ENCODE measurements at places on chromosomes 1 and 21.
A peak's percentile ranks its signal among the peaks of the same experiment; 100 is the strongest.

DNA sequence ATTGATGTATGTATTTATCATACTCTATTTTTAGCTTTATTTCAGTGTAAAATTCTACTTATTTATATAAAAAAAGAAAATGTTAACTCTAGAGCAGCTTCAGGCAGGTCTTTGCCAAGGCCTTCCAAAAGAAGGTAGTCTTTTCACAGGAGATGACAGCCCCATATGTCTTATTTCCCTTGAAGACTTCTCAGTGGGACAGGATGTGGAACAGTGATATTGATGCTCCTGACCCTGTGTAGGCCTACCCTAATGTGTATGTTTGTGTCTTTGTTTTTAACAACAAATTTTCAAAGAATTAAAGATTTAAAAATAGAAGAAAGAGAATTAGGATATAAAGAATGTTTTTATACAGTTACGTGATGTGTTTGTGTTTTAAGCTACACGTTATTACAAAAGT lies 1593.6 kb downstream of the AMY1C start:
- DNase-seq: no peak

DNA sequence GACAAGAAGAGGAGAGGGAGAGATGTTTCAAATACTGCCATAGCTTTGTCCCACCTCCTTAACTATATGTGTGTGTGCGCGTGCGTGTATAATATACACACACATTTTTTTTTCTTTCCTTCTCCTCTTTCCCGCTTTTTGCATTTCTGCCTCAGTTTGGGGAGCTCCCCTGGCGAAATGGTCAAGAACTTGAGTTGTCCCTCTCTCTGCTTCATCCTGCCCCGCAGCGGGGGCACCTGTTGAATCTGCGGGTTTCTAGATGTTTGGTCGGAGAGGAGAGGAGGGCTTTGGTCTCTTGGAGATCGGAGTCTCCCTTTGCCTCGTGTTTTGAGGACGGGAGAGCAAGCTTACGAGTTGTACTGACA lies 504 bp downstream of the SCCPDH start:
- peak; percentile 50 for DNase-seq

DNA sequence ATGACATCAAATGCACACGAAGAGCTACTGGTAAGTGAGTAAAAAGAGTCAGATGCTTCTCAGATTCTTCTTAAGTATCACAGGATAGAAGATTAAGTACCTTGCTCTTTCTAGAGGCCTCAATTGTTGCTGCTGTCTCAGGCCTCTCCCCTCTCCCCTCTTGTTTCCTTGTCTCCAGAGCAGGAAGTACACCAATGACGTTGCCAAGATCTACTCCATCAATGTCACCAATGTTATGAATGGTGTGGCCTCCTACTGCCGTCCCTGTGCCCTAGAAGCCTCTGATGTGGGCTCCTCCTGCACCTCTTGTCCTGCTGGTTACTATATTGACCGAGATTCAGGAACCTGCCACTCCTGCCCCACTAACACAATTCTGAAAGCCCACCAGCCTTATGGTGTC lies 21.3 kb upstream of the SARS1 start:
- no peak for DNase-seq

DNA sequence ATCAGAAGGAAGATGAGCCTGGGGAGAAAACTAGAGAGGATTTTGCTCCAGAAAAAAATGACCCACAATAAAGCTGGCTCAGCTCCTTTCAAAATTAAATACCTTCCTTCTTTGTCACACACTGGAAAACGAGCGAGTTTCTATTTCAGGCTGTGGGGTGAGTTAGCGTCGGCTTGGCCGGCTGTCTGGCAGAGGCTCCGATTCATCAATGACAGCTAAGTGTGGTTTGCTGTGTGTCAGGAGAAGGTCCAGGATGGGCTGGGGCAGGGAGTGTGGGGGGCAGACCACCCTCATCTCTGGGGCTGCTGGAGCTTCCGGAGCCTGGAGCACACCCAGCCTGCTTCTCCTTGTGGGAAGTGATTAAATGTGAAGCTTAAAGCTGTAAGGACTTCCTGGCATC lies 120.2 kb downstream of the ETS2 start:
- DNase-seq: peak; percentile 88

- DNase-seq: no peak
Measured at GRCh38 chr1:201318504-201319340, 35.4 kb downstream of the PKP1 start.
